WERI-Rb-1 (cell line): ENCODE measurements at places on chromosomes 16 and 17.
A peak's percentile ranks its signal among the peaks of the same experiment; 100 is the strongest.

- DNase-seq: peak; percentile 75
Observed at GRCh38 chr16:30112197-30113030, 923 bp downstream of the GDPD3 start.

DNA sequence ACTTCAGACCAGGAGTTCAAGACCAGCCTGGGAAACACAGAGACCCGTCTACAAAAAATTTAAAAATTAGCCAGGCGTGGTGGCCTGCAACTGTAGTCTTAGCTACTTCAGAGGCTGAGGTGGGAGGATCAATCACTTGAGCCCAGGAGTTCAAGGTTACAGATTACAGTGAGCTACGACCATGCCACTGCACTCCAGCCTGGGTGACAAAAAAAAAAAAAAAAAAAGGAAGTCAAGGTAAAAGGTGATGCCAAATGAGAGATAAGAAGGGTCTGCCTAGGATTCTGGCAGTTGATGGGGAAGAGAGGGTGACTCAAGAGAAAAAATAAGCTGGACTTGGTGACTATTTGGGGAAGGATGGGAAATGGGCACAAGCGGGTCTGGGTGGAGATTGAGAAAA is 32.5 kb downstream of the MYO18A start:
- no peak for DNase-seq

DNA sequence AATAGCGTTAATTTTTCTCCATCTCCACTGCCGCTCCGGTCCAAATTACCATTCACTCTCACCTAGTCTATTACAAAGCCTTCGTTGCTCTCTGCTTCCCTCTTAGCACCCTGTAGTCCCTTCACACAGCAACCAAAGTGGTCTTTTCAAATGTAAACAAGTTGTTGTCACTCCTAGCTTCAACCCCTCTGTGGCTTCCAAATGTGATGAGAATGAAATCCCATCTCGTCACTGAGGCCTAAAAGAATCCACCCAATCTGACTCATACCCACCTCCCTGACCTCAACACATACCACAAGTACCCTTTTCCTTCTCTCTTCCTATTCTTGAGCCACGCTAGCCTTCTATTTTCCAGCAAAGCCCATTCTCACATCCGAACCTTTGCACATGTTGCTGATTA is 2.2 kb upstream of the PELP1 start:
- DNase-seq: no peak

DNA sequence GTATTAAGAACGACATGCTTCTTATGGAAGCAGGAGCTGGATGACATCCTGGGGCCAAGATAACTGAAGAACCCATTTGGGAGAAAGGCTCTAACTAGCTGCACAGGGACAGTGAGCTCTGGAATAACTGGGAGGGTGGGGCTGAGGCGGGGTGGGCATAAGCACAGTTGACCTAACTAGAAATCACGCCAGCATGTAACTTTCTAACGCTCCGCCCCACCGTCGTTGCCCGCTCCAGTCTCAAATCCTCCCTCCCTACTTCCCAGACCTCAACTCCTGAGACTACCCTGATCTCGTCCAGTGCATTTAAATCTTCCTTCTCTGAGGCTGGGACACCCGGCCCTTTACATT is 436 bp downstream of the PHB1 start:
- no peak for DNase-seq

DNA sequence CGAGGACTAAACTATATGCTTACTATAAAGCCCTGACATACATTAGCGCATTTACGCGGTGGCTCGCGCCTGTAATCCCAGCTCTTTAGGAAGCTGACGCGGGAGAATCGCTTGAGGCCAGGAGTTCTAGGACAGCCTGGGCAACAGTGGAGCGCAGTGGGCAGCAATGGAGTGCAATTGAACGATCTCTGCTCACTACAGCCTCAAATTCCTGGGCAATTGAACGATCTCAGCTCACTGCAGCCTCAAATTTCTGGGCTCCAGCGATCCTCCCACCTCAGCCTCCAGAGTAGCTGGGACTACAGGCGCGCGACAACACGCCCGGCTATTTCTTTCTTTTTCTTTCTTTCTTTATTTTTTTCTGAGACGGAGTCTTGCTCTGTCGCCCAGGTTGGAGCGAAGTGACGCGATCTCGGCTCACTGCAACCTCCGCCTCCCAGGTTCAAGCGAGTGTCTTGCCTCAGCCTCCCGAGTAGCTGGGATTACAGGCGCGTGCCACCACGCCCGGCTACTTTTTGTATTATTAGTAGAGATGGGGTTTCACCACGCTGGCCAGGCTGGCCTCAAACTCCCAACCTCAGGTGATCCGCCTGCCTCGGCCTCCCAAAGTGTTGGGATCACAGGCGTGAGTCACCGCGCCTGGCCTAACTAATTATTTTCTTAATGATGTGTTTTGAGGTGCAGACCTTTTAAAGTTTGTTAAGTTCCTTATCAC is 506 bp upstream of the COG7 start:
- DNase-seq: no peak

DNA sequence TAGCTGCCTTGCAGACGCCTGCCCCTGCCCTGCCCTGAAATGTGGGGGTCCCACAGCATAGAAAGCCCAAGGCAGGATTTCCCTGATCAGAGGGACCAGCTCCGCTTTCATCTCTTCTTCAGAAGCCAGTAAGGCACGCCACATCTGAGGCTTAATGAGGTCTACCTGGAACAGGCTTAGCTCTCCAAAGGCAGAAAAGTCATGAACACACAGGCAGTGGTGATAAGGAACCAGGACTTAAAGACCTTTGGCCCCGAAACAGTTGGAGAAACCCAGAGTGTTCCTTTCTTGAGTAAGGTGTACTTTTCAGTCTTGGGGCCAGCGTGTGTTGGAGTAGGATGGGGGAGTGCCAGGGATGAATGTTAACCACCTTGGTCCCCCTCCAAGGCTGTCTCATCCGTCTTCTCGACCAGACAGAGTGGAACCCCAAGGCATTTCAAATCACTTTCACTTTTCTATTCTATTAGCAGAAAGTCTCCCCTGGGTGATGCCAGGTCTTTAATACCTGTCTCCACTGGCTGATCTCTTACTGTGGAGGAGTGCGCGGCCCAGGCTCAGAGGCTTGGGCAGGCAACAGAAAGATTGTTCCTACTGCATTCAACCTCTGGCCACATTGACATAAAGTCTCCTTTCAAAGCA is 43.9 kb downstream of the TMEM186 start:
- DNase-seq: no peak

GRCh38 chr16:84443166-84443802 is 61.2 kb downstream of the MEAK7 start:
- no peak for DNase-seq

- DNase-seq: no peak
Observed at GRCh38 chr17:10091046-10091445, 107.4 kb downstream of the GAS7 start.
